Stimulated activated CD8-positive, alpha-beta memory T cell treated with anti-CD3 and anti-CD28 coated beads, Interleukin-4, amount 100 ng/mL, for 24 hours (primary cell): ENCODE measurements at places on chromosomes 1 and 21.

DNA sequence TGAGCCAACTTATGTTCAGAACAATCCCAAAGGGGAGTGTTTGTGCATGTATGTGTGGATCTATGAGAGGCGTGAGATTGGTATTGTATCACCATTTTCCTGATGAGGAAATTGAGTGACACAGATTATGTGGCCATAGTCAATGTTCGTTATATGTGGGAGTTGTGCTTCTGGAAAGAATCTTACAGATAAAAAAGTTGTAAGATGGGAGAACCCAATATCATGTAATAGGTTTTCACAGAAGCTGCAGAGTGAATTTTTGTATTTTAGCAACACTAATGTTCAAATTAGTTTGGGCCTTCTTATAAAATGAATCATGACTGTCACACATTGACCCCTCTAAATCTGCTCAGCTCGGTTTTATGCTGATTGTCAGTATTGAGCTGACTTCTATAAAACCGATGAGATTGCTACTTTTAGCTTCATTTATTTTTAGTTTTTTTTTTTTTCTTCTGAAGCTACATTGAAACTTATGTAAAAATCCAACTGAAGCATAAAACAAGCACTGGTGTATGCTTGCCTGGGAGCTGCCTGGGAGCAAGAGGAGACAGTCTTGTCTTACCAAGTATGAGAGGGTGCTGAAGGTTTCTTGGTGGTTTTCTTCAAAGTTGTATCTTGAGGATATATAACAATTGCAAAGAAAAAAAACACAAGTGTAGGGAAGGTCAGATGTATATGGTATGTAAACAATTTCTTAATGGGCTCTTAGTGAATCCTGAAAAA, 4.1 kb downstream of the RWDD3 start:
- DNase-seq = no peak

DNA sequence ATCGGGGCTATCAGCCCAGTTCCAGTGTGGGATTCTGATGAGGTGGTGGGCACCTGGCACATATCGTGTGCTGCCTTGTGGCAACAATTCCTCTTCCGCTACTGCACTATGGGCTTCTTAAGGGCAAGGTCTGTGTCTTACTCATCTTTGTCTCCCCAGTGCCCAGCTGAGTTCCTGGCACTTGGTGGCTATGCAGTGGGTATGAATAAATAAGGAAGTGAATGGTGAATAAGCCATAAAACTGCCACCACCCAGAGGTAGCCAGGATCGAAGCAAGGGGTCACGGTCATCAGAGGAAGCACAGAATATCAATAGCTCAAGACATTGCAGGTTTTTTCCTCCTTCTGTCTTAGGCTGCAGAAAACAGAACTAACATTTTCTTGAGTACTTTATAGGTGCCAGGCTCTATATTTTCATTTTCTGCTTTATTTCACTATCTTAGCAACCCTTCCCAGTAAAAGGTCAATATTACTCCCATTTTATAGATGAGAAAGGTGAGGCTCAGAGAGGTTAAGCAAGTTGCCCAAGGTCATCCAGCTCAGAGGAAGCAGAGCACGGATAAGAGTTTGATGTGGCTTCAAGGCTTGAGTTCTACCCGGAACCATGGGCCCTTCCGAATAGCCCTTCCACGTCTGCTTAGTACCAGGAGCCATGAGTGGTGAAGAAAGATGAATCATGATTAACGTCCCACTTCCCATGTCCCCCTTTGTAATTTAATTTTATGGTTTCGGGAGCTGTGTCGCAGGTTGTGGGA, 10.2 kb downstream of the C1orf94 start:
- no peak for DNase-seq

DNA sequence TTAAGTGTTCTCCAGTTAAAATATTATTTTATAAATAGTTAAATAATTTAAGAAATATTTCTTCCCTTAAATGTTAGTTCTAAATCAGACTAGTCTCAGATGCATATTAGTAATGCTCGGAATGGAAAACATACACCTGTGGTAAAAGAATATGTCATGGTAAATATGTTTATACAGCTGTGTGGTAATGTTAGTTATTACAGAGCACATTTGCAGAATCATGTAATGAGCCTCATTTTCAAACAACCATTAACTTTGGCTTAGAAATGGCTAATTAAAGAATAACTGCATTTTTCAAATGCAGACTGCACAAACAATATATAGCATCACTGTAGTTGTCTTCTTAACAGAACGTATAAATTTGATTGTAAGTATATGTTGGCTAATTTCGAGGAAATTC, 90.3 kb downstream of the DISP1 start:
- no peak for DNase-seq

DNA sequence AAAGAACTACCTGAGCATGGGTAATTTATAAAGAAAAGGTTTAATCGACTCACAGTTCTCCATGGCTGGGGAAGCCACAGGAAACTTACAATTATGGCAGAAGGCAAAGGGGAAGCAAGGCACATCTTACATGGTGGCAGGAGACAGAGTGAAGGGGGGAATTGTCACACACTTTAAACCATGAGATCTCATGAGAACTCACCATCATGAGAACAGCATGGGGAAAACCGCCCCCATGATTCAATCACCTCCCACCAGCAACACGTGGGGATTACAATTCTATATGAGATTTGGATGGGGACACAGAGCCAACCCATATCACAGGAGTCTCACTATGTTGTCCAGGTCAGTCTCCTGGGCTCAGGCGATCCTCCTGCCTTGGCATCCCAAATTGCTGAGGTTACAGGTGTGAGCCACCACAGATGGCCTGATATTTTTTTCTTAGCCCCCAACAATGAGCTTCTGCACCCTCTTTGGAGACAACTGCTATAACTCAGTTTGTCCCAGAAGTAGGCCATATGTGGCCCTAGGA, 22.5 kb upstream of the MORC3 start:
- DNase-seq = no peak

GRCh38 chr21:30839304-30839703, 9.7 kb upstream of the KRTAP7-1 start:
- DNase-seq = no peak

GRCh38 chr1:161096530-161096929, 1.6 kb upstream of the KLHDC9 start:
- no peak for DNase-seq

DNA sequence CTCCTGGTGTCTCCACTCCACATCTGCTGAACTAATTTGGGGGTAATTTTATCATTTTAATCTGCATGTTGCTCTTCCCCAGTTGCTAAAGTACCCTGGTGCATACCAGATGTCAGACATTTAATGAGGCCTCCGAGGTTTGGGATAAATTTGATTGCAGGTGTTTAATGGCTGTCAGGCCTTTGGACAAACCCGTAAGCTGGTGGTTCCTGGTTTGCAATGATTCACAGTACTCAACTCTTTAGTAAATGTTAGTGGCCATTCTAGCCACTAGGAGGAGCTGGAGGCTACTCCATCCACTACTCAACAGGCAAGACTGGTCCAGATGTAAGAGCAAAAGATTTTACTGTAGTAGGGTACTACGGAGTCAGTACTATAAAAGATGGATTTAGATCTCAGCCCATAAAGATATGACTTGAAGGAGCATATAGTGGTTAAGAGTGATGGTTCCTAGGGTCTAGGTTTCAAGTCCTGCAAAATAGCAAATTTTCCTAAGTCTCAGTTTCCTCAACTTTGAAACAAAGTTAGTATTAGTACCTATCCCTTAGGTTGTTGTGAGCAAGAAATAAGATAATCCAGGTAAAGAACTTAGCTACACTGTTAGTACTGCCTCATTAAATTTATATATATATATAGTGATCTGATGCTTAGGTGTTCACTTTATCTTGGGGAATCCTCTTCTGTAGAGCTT, 132.8 kb downstream of the SNX7 start:
- DNase-seq = peak; percentile 4

DNA sequence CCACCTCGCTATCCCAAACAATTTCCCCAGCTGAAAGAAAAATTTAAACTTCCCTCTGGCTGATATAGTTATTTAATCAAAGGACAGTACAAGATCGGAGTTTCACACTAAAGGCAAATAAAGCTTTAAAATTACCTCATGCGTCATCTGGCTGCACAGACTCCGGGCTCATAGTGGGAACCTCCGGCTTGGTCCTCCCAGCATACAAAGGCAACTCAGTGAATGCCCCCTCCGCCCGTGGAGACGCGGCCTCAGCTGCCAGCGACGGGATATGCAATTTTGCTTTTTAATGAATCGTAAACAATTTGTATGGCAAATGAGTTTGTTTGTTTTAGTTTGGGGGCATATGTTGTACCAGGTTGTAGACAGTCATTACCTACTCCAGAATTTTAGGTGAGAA, 214.6 kb upstream of the NFIA start:
- DNase-seq = no peak

DNA sequence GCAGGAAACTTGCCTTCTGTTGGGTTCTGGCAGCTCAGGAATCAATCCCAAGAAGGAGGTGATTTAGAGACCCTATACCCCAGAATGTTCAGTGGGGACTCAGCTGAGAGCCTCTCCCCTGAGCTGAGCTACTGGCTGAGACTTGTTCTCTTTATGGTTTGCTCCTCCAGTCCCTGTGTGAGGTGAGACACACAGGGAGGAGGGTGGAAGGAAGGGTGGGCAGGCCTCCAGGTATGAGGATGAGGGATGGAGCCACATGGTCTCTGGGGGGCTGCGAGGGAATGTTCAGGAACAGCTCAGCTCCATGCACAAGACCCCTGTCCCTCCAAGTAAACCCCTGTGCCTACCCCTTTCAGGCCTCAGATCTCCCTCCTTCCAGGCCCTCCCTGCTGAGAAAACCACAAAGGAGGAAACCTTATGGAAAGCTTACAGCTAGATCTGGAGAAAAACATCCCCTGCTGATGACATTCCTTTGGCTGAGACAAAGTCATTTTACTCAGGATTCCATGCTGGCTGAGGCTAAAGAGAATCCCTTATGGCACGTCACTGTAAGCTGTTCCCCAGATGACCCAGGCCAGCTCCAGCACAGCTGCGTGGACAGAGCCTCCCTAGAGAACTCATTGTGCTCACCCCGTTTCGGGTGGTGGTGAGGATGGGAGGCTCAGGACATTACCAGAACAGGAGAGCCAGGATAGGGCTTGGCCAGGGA, 91.5 kb upstream of the IPO9 start:
- DNase-seq = no peak

GRCh38 chr1:41906943-41907342, 11.8 kb downstream of the HIVEP3 start:
- DNase-seq = no peak

GRCh38 chr1:226737819-226738420, 1.2 kb downstream of the ITPKB start:
- DNase-seq = no peak

GRCh38 chr1:216034506-216034905, 388.7 kb downstream of the USH2A start:
- DNase-seq = no peak

DNA sequence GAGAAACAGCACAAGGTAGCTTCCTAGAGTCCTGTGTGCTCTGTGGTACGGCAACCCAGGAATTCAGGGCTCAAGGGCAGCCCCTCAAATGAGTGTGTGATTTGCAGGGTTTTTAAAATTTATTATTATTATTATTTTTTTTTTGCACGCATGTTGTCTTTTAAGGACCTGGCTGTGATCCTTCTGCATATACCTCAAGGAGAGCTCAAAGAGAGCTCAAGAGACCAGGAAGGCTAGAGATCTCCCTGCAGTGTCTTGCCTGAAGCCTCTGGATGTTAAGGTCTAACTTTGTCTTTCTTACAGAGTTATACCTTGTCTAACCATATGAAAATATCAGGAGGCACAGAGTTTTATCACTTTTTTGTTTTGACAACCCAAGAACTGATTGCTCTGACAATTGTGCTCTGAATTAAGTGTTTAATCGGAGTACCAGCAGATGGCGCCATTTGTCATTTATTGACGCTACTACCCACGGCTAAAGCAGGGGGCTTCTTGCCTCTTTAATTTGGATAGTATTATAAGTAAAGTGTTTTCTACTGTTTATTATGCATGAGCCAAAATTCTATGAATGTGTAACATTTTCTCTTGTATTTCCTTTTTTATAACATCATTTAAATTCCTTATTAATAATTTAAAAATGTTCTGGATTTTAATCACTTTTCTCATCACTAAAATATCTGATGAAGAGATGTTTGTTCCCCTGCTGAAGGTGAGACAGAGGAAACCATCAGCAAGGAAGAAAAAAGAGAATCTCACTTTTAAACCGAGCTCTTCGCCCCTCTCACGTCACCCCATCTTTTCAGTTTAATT, 35.8 kb upstream of the LMO4 start:
- peak; percentile 35 for DNase-seq

DNA sequence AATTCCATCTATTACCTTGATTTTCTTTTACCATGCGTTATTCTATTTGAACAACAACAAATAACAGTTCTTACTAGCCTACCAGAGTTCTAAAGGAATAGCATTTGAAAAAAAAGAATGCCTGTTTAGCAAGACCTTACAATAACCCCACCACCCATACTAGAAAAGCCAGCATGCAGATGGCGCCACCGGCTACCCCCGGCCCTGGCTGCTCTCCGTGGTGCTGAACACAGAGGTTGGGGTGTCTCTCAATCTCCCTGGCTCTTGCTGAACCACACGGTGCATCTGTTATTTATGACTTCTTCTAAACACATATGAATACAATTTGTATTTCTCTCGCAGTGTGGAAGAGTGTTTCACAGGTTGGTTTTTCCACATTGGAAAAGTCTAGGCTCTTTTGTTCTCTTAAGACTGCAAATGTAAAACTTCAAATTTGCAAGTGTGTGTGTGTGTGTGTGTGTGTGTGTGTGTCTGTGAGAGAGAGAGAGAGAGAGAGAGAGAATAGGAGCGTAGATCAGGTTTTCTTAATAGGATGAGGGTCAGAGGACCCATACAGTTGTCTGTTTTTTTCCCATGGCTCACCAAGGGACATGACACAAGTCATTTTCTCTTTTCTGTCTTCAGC, 13.6 kb downstream of the GRIK3 start:
- DNase-seq = no peak

DNA sequence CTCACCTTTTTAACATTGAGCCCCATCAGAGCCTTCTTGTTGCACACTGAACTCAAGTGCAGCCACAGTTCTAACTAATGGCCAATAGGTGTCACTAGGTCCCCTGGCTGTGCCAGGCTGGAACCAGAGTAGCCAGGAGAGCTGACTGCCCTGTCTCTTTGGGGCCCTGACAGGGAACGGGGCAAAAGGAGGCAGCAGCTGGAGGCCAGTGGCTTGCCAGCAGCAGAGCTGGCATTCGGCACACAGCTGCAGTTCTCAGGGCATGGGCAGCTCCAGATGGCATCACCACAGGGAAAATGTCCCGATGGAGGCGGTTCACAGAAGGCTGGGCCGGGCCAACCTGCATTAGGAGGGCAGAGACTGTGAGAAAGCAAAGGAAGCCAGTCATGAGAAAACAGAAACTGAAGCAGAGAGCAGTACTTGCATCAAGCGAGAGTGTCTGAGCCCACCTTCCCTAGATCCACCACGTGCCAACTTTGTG, 188.6 kb downstream of the FCRL5 start:
- no peak for DNase-seq

GRCh38 chr1:68820151-68820550, 323.3 kb upstream of the DEPDC1 start:
- no peak for DNase-seq

DNA sequence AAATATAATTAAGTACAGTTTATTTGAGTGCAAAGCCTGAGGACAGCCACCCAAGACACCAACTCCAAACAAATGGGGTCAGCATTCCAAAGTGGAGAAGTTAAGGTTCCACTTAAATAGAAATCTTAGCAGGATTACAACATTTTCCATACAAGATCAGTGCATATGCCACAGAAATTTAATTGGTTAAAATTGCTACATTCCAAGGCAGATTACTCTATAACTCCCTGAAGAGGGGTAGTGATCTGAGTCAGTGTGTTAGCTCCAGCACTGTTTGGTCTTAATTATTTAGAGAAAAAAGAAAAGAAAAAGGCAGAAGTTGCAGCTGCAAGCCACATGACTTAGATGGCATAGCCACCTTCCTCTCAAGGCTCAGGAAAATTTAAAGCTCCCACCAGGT, 297.5 kb downstream of the HHIPL2 start:
- DNase-seq = no peak
